Myocyte (in vitro differentiated cells): ENCODE measurements at places on chromosomes 13 and 19. TPM values are rescaled to one million over a fixed set of nuclear protein-coding genes. Genes with fewer than 3 reads are reported as not detected.

DNA sequence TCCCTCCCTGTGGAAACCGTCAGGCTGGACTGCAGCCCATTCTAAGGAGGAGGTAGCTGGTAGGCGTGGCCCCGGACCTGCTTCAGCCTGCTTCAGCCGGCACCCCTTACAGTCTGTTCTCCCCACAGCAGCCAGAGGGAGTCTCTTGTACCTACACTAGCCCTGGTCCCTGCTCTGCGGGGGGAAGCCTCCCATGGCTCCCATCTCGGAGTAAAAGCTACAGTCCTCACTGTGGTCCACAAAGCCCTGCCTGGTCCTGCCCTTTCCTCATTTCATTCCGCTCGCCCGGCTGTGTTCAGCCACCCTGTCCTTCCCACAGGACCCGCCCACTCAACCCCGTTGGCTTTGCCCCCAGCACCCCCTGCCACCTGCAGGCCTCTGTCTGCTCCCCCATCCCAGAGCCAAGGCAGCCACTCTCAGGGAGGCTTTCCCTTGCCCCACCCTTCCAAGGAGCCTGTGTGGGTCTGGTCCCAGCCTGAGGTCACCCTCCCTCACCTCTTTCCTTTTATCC lies 1.3 kb downstream of the PGLYRP1 start:
- DNase-seq = no peak

The ZNF575 gene
- total RNA-seq = not detected in 2 replicates

DNA sequence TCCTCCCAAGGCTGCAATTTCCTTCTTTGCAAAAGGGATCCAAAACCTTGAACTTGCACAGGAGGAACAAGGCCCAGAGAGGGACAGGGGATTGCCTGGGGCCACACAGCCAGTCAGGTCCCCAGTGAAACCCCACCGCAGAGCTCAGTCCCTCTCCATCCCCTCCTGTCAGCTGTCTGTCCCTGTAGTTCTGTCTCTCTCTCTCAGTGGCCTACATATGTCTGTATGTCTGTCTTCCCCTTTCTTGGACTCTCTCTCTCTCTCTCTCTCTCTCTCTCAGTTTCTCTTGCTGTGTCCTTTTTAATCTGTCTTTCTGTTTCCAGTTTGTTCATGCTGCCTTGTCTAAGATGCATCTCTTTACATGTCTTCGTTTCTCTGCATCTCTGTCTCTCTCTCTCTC lies 11.5 kb downstream of the CEACAM19 start:
- DNase-seq = no peak

DNA sequence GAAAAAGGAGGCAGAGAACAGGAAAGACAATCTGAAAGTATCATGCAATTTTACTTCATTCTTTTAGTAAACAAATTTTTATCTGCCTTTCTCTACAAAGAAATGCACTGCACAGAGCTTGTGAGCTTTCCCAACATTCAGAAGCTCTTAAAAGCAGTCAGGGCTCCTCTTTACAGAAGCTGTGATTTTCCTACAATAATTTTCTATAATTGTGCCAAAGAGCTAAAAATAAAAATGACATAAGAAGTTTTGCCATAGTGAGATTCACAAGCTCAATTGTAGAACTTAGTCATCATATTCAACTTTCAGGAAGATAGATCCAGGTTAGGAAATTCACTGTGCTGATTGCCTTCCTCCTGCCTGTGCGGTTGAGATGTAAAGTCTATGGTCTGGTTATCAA lies 341.4 kb downstream of the PCDH9 start:
- peak; percentile 45 for DNase-seq

DNA sequence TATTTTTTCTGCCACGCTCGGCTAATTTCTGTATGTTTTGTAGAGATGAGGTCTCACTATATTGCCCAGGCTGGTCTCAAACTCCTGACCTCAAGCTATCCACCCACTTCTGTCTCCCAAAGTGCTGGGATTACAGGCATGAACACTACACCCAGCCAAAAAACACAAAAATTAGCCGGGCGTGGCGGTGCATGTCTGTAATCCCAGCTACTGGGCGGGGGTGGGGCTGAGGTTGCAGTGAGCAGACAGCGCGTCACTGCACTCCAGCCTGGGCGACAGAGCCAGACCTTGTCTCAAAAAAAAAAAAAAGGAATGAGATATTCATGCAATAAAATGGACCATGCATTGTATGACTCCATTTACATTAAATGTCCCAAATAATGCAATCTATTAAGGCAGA lies 32.2 kb downstream of the VASP start:
- DNase-seq = no peak

- DNase-seq = no peak
Measured at GRCh38 chr19:17086120-17086519, 10.5 kb downstream of the MYO9B start.

The ZNF473 gene
- 8.9 and 9.7 TPM in 2 replicates for total RNA-seq

DNA sequence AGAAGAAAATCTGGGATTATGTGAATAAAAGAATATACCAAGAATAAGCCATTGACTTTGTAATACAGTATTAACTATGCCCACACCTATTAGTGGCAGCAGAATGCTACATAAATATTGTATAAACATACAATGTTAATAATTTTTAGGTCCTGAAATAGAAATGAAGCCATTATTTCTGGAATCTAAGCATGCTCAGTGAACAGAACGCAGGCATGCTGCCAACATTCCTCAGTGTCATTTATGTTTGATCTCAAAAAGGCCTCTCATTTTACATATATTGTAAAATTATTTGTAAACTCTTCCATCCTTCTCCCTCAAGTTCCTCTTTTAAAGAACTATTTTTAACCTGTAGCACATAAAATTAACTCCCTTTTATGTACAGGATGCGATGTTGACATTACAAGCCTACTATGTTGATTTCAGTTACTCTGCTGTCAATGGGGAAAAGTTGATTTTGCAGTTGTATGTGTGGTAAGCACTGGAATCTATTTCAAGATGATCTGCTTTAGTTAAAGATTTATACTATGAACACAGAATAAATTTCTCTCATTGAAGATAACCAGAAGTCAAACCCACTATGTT lies 118.8 kb downstream of the VWA8 start:
- no peak for DNase-seq

DNA sequence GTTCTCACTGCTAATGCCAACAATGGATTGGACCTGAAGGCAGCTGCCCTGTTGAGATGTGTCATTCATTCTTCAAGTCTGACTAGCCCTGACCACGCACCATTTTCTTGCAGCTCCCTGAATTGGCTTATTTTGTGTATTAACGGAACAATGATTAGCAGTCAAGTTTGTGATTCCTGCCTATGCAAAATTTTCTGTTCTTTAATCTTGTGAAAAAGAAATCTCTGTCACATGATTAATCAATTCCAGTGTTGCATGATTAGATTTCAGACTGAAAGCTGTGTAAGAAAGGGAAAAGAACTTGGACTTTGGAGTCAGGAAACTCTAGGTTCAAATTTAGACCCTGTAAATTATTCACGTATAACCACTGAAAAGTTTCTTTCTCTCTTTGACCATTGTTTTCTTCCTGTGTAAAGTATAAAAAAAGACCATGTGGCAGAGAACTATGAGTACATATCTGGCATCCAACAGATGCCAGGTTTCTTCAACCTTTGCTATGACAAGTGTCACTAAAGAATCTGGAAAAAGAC lies 64.5 kb upstream of the SLC10A2 start:
- no peak for DNase-seq

The LPAR2 gene
- 3.1 and 3.7 TPM in 2 replicates for total RNA-seq

GRCh38 chr19:43624933-43625332 lies 5.5 kb upstream of the ZNF428 start:
- DNase-seq = no peak

GRCh38 chr19:54506079-54506478 lies 3.4 kb downstream of the LAIR2 start:
- no peak for DNase-seq

The THSD8 gene
- total RNA-seq = not detected in 2 replicates

The TMEM255B gene
- 0.21 and 3.1 TPM in 2 replicates for total RNA-seq

The ZNF724 gene
- total RNA-seq = 2.7 and 5.7 TPM in 2 replicates

DNA sequence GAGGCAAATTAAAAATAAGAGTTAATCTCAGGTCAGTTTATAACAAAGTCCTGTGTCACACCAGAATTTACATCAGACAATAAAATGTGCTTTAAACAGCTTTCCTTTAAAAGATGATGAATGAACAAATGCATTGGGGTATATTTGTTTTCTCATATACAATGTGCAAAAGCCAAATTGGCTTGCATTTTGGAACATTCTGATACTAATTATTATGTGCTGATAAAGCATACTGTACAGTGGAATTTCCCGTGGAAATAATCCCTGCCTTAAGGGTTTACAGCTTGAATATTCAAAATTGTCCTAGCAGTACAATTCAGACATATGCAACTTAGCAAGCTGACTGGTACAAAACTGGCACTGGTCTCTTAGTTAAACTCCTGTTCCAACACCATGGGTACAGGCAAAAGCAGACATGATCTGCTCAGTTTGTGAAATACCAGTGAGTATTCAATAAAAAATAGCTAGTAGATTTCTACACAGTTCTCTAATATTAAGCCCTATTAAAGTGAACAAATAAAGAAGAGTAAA lies 373.4 kb downstream of the SLITRK1 start:
- no peak for DNase-seq

GRCh38 chr13:77595166-77595810 lies 59.8 kb downstream of the SCEL start:
- DNase-seq = no peak

- no peak for DNase-seq
Measured at GRCh38 chr13:102558029-102558428, 38.8 kb upstream of the TPP2 start.
